ENCODE measurements at places on chromosomes 2 and 18. TPM values are rescaled to one million over a fixed set of nuclear protein-coding genes. Genes with fewer than 3 reads are reported as not detected.

DNA sequence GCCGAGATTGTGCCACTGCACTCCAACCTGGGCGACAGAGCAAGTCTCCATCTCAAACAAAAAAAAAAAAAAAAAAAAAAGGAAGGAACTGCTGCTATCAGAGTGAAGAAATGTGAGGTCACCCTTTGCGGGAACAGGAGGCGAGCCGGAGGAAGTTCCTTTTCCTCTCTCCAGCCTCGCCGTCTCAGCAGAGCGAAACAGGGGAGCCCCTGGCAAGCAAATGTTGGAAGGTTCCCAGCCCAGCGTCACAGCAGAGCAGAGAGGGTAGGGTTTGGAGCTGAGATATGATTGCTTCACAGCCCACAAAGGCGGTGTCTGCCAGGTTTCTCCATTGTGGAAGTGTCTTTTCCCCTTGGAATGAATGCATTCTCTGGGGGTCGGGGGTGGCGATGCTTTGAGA, 28.5 kb downstream of the SLC20A1 start:
- DNase-seq: no peak

- DNase-seq: no peak
These were observed 53.1 kb upstream of the NRP2 start for GRCh38 chr2:205629091-205629776.

- DNase-seq: no peak
These were observed 65.7 kb downstream of the KLHL14 start for GRCh38 chr18:32707147-32707546.

GRCh38 chr2:67835266-67835665, 227.5 kb downstream of the C1D start:
- DNase-seq: no peak

DNA sequence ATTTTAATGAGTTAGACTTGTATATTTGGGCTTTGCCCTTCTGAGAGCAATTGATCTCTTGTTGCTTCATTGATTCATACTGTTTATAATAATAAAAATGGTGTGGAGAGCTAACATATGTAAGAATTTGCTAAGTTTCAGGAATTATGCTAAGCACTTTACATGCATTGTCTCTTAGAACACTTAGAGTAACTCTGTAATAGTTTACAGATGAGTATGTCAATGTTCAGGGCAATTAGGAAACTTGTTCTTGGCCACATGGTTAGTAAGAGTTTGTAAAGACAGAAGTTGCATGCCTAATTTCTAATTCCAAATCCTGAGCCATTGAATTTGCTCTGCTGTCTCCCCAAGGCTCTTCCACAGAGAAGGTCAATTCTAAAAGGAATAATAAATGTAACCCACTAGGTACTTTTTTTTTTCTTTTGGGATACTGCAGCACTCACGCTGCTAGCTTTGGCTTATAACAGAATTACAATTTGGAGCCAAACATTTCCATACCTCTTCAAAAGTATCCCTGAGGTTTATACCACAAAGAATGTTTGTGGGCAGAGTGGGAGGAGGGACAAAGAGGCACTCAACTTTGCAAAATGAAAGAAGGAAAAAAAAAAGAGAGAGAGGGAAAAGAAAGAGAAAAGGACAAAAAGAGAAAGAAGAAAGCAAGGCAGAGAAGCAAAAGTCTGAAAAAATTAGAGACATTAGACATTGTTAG, 232.4 kb downstream of the CALCRL start:
- no peak for DNase-seq

- no peak for DNase-seq
These were observed 296.0 kb downstream of the PLCL1 start for GRCh38 chr2:198100346-198100745.

DNA sequence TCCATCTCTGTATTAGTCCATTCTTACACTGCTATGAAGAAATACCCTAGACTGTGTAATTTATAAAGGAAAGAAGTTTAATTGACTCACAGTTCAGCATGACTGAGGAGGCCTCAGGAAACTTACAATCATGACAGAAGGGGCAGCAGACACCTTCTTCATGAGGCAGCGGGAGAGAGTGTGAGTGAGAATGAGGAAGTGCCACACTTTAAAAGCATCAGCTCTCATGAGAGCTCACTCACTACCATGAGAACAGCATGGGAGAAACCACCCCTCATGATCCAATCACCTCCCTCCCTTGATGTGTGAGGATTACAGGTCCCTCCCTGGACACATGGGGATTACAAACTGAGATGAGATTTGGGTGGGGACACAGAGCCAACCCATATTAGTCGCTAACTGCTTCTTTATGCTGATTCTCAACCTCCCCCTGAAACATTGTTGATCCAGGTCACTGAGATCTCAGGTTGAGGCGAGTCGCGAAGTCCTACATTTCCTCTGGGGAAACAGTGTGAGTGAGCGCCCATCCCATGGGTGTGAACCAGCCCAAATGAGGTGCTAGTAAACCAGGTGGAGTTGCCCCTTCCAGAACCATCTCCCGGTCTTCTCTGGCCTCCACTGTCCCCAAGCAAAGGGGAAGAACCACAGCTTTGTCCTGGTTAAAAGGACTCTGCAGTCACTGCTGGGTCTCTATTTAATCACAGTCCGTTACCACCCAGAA, 123.8 kb downstream of the CAPN13 start:
- no peak for DNase-seq

DNA sequence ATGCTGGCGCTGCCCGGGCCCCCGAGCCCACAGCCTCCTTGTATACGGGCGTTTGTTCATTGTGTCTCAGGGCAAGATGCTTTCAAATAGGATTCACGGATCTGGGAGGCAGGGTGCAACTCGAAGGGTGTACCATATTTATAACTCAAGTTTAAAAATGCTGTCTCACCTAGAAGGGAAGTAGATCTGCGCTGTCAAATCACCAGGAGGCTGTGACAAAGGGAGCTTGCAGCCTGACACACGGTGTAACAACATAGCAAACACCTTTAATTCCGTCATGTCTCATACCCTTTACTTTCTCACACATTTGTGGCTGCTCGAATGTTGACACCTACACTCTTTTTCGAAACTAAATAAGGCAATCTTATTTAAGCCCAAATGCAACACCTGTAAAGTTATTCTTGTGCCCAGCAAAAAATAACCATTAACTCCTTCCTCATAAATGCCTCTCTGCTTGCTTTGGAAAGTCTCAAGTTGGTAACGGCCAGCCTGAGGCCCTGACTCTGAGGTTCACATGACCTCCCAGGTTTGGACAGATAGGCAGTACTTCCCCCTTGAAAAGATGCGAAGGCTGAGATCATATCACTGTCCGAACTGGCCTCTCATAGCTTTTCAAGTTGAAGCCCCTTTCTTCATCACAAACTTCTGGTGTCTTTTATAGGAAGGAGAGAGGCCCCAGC, 11.6 kb downstream of the ZEB2 start:
- no peak for DNase-seq

DNA sequence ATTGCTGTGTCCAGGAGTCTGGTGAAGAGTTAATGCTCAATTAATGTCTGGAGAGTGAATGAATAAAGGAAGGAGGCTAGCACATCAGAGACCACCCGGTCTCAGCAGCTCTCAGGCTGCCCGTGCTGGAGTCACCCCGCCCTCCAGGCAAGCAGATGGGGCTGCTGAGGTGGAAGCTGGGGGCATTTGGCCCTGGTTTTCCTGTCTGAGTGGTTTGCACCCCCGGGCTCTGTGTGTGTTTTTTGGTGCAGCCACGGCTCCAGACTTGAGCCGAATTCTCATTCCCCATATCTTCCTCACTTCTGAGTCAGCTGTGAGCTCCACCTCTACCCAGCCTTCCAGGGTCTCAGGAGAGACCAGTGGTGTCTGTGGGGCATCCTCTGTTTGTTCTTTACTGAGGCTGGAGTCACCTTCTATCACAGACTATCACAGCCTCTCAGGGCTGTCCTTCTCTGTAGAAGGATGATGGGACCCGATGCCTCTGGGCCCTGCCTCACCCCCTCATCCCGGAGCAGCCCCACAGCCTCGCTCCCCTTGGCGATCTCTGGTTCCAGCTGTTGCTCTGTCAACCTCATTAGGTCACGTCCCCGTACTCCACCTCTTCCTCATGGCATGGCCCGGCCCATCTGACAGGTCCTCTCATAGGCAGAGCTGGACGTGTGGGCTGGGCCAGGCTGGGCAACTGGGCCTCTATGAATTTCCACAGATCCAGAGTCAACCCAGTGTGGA, 60.8 kb downstream of the HS1BP3 start:
- no peak for DNase-seq

GRCh38 chr2:53334610-53335009, 433.0 kb upstream of the CHAC2 start:
- no peak for DNase-seq

- no peak for DNase-seq
These were observed 368.4 kb downstream of the TXNL1 start for GRCh38 chr18:56269958-56270357.

DNA sequence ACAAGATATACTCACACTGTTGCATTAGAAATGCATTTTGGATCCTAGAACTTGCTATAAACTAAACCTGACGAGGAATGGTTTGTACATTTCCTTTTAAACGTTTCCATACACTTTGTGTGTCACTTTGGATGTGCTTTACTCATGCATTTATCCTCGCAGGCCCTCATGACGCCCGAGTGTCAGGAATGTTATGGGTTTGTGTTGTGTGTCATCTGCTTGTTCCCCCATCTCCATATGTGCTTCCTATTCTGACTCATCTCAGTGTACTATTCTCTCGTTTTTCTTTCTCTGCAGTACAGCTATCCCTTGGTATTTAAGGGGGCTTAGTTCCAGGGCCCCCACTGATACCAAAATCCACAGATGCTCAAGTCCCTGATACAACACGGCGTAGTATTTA, 121.5 kb upstream of the RASGRP3 start:
- DNase-seq: no peak

GRCh38 chr2:169039702-169040101, 8.6 kb upstream of the ABCB11 start:
- no peak for DNase-seq

GRCh38 chr18:74994502-74995418, 214.2 kb downstream of the PTGR3 start:
- no peak for DNase-seq

GRCh38 chr2:218691234-218691633, 19.3 kb downstream of the STK36 start:
- DNase-seq: no peak

DNA sequence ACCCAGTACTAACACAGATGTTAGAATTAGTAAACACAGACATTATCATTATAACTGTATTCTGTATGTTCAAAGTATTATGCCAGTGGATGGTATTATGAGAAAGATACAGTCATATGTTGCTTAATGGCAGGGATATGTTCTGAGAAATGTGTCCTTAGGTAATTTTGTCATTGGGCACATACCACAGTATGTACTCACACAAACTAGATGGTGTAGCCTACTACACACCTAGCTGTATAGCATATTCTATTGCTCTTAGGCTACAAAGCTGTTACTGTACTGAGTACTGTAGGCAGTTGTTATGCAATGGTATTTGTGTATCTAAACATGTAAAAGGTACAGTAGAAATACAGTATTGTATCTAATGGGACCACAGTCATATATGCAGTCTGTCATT, 53.8 kb downstream of the GTF3C3 start:
- DNase-seq: no peak

GRCh38 chr2:119774026-119774425, 14.3 kb downstream of the PTPN4 start:
- no peak for DNase-seq

DNA sequence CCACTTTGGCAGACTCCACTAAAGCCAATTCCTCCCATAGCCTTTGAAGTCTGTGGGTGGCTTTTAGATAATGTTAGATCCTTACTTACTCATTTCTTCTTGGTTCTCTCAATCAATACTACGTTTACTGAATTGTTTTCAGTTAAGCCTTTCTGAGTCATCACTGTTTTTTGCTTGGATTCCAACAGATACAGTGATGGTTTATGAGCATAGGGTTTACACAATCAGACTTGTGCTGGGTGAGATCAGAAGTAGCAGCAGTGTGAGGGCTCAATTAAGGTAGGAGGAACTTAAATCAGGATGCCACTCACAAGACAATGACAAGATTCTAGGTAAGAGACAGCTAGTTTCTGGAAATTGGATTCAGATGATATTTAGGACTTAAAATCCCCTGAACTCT, 297.7 kb upstream of the DOK6 start:
- DNase-seq: no peak

DNA sequence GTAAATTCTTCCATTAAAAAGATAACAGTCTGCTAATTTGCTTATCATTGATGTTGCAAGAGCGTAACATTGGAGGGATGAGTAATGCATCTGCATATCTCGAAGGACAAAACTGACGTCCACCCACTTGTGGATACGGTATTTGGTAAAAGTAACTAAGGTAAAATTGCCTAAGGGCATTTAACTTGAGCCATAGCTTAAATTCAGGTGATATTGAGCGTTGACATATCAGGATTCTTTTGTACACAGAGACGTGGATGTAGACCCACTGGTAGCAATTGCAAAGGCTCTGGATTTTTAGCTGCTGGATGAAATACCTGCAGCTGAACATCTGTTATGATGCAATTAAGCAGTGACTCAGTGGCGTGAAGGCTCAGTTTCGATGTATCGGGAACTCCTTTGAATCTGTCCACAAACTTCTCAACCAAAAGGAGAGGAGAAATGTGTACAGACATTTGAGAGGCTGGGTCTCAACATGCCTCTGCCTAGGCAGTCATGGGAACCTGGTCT, 119.3 kb downstream of the SPTBN1 start:
- no peak for DNase-seq

- DNase-seq: no peak
These were observed 19.7 kb downstream of the CABLES1 start for GRCh38 chr18:23154823-23155500.

GRCh38 chr2:104885119-104885782, 31.3 kb downstream of the POU3F3 start:
- DNase-seq: no peak

DNA sequence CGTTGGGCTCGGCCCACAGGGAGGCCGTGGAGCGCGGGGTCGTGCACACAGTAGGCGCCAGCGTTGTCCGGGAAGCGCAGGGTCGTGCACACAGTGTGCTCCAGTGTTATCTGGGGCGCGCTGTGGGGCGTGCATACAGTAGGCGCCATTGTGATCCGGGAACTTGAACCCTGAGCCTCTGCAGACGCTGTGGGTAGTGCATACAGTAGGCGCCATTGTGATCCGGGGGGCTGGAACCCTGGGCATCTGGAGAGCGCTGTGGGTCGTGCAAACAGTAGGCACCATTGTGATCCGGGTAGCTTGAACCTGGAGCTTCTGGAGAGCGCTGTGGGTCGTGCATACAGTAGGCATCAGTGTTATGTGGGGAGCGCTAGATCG, 793 bp downstream of the ZNF236 start:
- DNase-seq: no peak

Gene VWA3B
- 1.0 TPM for total RNA-seq

Gene KIF1A
- 46.8 TPM for total RNA-seq

Gene SPEG
- total RNA-seq: 25.3 TPM

Gene DNAH6
- 0.04 TPM for total RNA-seq

Gene LONRF2
- 0.04 TPM for total RNA-seq

Gene PDE1A
- total RNA-seq: not detected

Gene POLR1A
- total RNA-seq: 19.9 TPM

Gene ATP6V1B1
- total RNA-seq: 0.14 TPM

Gene CYP27C1
- total RNA-seq: 0.59 TPM
